ENCODE measurements at places on chromosomes 16 and 17. TPM values are rescaled to one million over a fixed set of nuclear protein-coding genes. Genes with fewer than 3 reads are reported as not detected.

Gene PSKH1
- 8.1 TPM for total RNA-seq

Gene OTOA
- 0.04 TPM for total RNA-seq

Gene SPAG7
- 32.2 TPM for total RNA-seq

Gene OTOP3
- total RNA-seq = not detected

Gene ENPP7
- total RNA-seq = not detected

Gene TOM1L1
- 70.0 TPM for total RNA-seq

Gene ZNF750
- total RNA-seq = not detected

Gene HOXB9
- total RNA-seq = 26.1 TPM

Gene HEATR9
- not detected for total RNA-seq

Gene ASGR2
- 0.10 TPM for total RNA-seq

Gene CCL23
- total RNA-seq = not detected

Gene SSTR5
- not detected for total RNA-seq

Gene WNT9B
- not detected for total RNA-seq
